Dermis blood vessel endothelial cell (primary cell): ENCODE measurements at places on chromosomes 12 and 14.

GRCh38 chr14:74919421-74920165, 3.5 kb downstream of the RPS6KL1 start:
- DNase-seq, result peak; percentile 20

GRCh38 chr12:20547816-20548575, 147.1 kb upstream of the SLCO1C1 start:
- no peak for DNase-seq

GRCh38 chr14:104559028-104559803, 20.3 kb upstream of the C14orf180 start:
- DNase-seq, result no peak

GRCh38 chr12:79933532-79934264, 1.2 kb downstream of the PPP1R12A start:
- DNase-seq, result peak; percentile 43

- DNase-seq, result no peak
Observed at GRCh38 chr12:108151533-108152169, 22.6 kb downstream of the WSCD2 start.

DNA sequence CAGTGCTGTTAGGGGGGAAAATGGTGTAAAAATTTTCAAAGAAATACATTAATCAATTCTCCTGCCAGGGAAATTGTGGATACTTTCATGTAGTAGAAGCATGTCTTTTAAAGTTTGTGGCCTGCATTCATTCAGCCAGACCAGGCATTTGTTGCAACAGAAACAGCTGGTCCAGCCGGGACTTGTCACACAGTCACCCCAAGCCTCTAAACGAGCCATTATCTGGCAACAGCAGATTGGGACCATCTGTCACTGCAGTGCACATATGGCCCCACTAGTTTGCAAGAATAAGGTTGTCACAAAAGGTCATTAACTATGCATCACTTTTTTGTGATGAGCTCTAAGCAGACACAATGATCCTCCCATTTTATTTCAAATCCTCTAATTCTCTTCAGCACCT, 193.9 kb downstream of the PHLDA1 start:
- DNase-seq, result no peak

DNA sequence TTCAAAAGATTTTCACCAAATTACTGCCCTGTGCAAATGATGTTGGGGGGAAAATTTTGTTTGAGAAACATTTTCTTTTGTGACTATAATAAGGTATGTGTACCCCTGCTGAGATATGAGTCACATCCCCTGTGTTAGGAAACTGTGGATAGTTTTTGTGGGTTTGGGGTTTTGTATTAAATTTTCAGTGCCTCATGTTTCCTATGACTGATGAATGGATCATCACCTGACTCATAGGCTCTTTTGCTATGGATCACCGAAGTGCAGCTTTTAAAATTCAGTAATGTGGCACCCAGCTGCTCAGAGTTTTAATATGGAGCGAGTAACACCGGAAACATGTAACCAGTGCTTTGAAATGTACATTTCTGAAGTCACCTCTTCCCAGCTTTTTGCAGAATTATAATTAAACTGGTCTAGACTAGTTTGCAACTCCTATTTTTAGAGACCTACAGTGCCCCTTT, 167.4 kb upstream of the HMGA2 start:
- peak; percentile 89 for DNase-seq

GRCh38 chr12:6337958-6338433, 3.9 kb downstream of the TNFRSF1A start:
- no peak for DNase-seq

DNA sequence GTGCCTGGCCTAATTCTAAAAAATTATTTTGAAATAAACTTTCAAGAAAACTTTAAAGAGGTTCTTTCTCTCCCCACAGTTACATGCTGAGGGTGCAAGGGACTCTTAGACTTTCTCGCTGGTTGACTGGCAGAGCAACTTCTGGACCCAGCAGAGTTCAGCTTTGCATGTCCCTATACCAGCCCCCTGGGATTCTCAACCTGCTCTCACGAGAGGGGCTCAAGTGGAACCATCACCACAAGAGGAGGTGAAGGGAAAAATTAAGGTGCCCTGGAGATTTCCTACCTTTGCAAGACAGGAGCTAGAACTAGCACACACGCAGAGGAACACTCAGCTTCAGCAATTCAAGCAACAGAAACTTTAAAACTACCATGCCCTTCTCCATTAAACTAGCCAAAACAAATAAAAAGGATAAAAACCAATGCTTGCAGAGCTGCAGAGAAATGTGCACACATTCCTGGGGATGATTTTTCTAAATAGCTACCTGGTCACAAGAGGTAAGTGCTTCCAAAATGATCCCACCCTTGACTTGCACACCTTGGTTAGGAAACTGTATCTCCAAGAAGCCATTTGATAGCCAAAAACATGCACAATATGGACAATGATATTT, 2.5 kb downstream of the HVCN1 start:
- no peak for DNase-seq

DNA sequence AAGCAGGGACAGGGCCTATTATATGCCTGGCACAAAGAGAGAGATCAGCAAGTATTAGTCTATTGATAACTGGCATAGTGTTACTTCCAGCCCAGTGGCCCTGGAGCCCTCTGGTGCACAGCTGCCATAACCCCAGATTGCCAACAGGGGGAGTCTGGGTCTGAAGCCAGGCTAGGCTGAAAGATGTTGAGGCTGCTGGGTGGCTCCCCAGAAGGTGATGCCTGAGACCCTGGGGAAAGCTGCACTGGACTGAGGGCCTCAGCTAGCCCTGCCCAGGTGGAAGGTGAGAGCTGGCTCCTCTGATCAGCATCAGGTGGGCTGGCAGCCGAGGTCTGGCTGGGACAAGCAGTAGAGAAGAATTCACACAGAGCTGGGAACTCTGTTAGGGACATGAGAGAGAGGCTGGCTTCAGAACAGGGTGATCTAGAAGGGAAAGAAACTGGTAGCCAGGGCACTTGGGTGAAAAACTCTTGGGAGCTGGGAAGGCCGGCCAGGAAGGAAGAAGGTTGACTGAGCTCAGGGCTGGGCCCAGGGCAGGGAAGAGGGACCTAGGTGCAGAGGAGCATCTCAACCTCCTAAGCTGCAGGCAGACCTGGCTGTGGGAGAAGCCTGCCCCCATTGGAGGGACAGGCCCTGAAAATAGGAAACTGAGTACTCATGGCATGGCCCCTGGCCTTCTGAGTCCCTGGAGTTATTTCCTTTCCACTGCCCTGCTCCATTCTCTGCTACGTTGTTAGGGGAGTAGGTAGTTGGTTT, 3.9 kb downstream of the GZMH start:
- peak; percentile 36 for DNase-seq

DNA sequence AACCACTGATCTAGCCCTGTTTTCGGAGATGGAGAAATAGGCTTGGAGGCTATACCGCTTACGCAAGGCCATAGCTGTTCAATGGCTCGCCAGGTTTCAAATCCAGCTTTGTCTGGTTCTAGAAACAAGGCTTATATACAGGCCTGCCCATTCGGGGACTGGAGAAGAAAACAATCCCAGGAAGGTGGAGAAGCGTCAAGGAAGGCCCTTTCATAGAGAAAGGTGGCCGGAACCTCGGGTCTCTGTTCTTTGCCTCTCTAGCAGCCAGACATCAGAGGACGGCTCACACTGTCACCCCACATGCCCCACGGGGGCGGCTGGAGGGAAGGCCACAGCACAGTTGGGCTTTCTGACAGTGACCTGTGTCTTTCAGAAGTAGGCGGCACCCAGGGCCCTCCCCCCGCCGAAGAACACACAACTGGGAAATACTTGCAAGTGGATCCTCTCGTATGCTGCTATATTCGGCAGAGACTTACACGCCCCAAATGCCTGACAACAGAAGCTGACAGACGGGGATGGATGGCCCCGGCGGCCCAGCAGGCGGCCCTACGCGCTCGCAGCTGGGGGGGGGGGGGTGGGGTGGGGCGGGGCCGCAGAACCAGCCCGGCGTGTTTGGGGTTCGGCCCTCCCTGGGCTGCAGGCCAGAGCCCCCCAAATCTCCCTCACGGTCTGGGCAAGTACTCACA, 4.5 kb upstream of the SETD1B start:
- DNase-seq, result peak; percentile 73

DNA sequence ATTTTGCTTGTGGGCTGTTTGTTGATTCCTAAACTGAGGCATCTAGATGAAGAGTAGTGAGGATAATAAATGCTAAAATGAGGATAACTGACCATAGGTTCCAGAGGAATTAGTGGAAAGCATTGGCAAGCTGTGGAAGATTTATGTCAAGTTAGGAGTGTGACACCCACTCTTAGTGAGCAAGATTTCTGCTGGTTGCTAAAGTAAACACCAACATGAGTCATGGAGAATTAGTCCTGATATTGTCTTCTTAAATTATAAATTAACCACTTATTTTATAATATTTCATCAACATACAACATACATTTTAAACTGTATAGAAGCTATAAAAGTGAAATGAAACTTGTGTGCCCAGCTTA, 328.2 kb downstream of the RPL10L start:
- DNase-seq, result no peak

- DNase-seq, result peak; percentile 5
Observed at GRCh38 chr12:107436376-107436775, 249.2 kb upstream of the PWP1 start.

DNA sequence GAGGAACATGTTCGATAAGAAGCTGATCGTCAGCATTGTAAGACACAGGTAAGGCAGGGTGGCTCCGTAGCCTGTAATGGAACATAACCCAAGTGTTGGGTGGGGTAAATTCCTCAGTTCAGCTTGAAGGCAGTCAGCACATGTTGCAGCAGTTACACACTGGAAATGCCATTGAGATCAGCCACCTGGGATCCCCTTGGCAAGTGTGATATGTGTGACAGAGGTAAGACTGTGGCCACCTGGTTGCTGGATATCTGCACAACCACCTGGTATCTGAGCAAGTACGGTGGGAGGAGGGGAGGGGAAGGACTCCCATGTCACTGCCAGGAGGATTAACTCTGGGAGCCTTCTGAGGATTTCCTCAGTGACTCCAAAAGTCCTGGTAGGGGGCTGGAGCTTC, 158.0 kb upstream of the CAND1 start:
- no peak for DNase-seq

GRCh38 chr12:40158592-40159111, 52.8 kb upstream of the SLC2A13 start:
- DNase-seq, result no peak
